DMS79 treated with DMSO at 0.1 percent for 48 hours (cell line): ENCODE measurements at places on chromosomes 11 and 22.

- DNase-seq: no peak
Measured at GRCh38 chr11:127674754-127675153, 674.2 kb upstream of the KIRREL3 start.

DNA sequence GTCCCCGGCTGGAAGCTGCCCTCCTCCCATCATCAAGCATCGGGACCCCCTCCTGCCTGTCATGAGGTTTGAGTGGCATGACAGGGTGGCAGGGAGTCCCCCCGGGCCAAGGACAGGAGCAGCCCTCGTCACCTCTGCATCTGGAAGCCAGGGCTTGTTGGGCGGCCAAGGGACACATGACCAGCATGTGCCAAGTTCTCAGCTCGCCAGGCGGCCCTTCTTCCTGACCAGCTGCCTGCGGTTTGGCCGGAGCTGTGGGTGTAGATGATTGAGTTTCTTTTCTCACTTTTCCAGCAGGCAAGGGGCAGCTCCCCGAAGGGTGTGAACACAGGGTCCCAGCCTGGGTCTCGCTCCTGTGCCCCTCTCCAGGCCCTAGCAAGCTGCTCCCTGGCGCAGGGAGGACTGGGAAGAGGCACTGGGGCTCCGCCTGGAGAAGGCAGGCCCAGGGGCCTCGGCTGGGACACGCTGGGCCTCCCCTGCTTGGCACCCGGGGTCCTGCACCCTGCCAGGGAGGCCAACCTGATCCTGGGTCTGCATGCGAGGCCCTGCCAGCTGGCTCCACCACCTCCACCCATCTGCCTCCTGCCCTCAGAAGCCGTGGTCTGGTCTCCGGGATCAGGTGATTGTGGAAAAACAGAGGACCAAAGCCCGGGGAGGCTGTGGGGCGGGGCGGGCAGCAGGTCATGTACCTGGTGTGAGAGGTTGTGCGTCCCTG is 13.4 kb downstream of the ARHGAP8 start:
- DNase-seq: no peak

GRCh38 chr11:110199184-110199981 is 97.0 kb downstream of the RDX start:
- no peak for DNase-seq

DNA sequence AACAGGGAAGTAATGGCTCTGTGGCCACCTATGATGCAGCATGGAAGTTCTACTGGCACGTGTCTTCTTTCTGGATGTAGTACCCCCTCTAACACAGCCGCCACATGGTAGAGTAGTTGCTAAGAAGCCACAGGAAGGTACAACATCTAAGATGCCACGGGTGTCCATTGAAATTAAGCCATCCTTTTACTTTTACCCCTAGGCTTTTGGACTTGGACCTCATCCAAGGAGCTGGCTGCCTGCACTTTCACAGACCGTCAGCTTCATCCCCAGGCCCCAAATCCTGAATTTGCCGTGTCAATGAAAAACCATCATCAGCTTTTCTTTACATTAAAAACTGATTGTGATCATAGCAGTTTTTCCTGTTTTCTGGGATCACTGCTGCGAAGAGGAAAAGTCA is 102.4 kb downstream of the RPL27A start:
- no peak for DNase-seq

- no peak for DNase-seq
Measured at GRCh38 chr22:46547179-46547882, 9.9 kb upstream of the CELSR1 start.
